GM13977 (cell line): ENCODE measurements at places on chromosomes 7 and 10.

- no peak for DNase-seq
Measured at GRCh38 chr10:1398626-1399410, 338.5 kb downstream of the ADARB2 start.

DNA sequence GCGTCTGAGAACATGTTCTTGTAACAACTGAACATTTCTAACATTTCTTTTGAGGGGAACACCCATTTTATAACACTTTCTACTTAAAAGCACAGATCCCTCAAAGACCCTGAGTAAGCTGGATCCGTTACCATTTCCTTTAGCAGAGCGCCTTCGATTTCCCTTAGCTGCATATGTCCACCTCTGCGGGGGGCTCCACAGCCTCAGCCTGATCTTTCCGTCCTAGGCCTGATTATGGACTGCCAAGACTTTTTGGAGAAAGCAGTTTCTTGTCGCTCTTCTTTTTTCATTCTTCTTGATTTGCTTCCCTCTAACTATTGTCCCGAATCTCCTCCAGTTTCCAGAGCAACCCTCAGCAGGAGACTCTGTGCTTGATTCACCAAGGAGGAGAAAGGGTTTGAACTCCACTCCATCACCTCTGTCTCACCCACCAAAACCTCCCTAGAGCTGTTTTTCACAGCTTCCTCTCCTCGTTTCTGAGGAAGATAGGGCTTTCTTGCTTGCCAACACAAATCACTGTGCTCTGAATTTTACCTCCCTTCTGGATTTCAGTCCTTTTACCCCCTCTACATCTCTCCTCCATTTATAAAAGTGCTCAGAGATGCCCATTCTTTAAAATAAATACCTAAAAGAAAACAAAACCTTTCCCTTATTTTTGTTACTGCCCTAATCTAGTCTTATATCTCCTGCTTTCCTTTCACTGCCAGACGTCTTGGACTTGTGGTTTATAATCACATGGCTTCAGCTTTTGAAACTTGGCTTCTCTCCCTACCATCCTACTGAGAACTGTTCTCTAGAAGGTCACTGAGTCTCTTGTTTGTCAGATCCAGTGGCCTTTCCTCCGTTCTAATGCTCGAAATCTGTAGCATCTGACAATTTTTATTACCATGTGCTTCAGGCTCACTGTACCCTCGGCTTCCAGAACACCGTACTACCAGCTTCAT, 30.5 kb upstream of the ZRANB1 start:
- DNase-seq, result no peak

DNA sequence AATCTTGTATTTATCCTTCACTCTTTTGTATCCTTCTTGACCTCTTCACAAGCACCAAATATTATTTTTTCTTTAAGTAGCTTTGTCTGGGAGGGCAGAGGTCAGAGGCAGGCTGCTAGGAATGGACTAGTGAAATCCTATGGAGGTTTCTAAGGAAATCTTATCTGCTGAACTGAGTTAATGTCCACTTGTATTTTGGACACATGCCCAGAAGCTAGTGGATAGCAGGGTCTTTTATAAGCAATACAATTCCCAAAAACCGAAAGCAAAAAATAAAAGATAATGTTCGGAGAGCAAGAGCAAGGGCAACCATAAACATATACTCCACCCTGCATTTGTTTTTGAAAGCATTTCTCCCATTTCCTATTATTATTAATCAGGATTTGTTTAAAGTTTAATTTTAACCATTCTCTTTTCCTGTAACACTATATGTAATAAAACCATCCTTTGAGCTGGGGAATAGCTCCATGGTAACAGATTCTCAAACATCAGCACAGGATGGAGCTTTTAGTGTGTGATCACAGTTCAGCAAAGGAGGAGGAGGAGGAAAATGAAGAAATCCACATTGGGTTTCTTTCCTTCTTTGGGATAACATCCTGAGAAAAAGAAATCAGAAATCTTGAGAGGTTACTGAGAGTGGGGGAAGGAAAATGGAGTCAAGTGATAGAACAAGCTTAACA, 328.2 kb upstream of the LRRN3 start:
- DNase-seq, result no peak

- DNase-seq, result no peak
Measured at GRCh38 chr10:78950656-78951587, 117.8 kb upstream of the ZMIZ1 start.

GRCh38 chr7:66500087-66500486, 128.6 kb upstream of the KCTD7 start:
- DNase-seq, result no peak
